ENCODE measurements at places on chromosomes 3 and 15.

DNA sequence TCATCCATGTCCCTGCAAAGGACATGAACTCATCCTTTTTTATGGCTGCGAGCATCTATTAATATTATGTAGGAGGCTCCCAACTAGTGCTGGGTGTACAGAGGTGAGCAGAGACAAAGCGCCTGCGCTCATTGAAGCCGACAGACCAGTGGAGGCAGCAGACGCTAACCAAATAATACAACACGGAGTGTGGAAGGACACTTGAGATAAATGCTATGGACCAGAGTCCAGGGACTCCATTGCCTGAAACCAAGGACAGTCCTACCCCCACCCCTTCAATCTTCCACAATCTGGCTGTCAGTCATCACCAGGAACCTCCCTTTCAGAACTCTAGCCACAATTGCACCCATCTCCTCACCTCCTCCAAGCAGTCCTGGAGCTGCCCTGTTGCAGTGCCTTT lies 41.5 kb downstream of the KLHL6 start:
- no peak for DNase-seq

DNA sequence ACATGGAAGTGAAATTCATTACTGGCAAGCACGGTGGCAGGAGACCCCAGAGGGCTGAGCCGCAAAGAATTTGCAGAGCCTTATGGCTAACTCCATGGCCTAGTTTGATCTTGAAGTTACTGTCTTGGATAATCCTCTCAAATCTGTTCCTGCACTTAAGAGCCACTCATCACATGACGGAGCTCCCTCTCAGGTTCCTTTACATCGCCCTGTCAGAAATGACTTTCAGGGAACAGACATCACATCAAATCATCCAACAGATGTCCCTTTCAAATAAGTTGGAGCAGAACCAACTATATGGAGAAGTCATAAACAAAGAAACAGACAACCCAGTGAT lies 328.8 kb upstream of the THBS1 start:
- DNase-seq: no peak

- DNase-seq: no peak
Observed at GRCh38 chr3:171504376-171504775, 44.2 kb upstream of the TNIK start.

GRCh38 chr3:5464649-5465048 lies 277.1 kb downstream of the EDEM1 start:
- no peak for DNase-seq

DNA sequence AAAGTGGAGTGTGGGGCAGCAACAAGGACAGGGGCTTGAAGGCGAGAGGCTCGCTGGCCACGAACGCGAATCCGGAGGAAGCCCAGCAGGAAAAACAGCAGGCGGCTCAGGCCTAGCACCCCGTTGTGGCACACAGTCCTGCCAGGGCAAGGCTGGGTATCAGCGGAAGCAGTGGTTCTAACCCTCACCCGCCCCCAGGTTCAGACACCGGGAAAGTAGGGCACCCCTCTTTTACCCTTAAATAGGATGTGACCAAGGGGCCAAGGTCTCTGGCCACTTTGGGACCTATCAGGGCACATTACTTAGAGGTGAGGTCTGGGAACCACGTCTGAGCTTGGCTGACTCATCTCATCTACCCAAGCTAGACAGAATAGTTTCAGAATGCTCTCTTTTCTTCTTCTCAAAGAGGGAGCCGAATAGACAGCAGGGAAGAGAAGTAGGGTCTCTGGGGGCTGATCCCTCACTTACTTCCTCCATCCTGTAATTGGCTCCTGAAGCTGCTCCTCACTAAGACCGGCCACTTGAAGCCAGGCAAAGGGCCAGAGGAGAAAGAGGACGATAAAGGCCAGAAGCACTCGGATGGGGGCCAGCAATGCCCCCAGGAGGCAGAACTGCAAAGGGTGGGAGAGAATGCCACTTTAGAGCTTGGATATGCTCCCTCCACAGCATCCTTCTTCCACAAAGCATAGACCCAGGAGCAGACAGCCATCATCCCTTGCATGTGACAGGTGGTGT lies 1.7 kb downstream of the LPCAT4 start:
- DNase-seq: no peak

- DNase-seq: no peak
Observed at GRCh38 chr3:37542772-37543449, 318.8 kb upstream of the CTDSPL start.

DNA sequence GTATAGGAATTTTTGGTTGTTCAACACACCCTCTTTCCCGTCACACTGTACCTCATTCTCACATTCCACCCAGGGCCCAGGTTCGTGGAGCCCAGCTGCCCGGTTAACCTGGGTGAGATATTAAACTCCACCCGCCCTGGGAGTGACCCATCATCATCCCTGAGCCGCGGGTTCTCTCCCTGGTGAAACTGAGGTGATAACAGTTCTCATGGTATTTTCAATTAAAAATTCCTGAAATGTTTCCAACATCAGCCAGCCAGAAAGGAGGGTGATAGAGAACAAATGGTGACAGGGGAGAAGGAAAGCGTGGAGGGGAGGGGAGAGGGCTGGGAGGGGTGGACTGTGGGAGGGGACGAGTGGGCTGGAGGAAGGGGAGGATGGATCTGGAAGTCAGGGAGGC lies 148.8 kb downstream of the ALDH1A2 start:
- DNase-seq: no peak

- no peak for DNase-seq
Observed at GRCh38 chr3:160748787-160749186, 7.2 kb upstream of the PPM1L start.

- no peak for DNase-seq
Observed at GRCh38 chr3:44678480-44679116, 30.1 kb downstream of the ZNF35 start.

DNA sequence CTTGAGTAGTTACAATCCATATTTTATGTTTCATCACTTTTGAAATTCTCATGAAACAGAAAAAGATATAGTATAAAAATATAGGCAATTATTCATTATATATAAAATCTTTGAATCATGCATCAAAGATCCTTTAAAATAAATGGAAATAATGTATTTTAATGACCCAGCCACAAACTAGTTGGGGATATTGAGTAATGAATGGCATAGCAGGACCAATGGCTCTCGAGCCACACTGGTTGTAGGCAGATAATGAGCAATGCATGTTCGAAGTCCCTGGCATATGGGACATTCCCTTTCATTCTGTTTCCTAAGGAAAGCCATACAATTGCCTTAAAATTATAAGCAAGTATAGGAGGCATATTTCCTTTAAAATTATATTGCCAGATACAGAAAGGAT lies 107.4 kb upstream of the IL12A start:
- DNase-seq: no peak

DNA sequence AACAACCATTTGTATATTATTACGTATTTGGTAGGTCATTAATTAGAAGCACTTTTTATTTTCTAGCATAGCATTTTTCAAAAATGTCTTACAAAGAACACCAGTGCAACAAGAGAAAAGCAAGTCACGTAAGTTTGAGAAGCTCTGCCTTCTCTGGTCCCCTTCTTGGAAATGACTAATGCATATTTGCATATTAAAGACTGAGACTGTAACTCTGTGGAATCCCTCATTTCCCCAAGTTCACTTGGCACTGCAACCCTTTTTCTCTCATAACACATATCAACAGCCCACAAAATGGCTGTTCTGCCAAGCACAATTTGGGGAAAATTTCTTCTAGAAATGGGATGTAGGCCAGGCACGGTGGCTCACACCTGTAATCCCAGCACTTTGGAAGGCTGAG lies 176.3 kb downstream of the ERC2 start:
- DNase-seq: no peak

DNA sequence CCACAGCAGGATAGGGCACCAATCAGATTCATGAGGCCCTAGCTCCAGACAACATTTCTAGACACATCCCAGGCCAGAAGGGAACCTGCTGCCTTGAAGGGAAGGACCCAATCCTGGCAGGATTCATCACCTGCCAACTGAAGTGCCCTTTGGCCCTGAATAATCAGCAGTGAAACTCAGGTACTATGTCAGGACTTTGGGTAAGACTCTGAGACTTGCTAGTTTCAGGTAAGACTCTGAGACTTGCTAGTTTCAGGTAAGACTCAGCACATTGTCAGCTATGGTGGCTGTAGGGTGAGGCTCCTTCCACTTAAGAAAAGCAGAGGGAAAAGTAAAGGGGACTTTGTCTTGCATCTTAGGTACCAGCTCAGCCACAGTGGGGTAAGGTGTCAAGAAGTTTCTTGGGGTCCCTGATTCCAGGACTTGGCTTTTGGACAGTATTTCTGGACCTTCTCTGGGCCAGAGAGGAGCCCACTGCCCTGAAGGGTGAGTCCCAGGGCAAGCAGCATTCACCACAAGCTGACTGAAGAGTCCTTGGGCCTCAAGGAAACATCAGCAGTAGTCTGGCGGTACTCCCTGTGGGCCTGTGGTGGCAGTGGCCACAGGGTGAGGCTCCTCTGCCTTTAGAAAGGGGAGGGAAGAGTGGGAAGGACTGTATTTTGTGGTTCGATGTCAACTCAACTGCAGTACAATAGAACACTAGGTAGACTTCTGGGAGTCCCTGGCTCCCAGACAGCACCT lies 13.7 kb upstream of the COL8A1 start:
- no peak for DNase-seq

GRCh38 chr3:58107597-58107996 lies 99.4 kb downstream of the FLNB start:
- peak; percentile 44 for DNase-seq

DNA sequence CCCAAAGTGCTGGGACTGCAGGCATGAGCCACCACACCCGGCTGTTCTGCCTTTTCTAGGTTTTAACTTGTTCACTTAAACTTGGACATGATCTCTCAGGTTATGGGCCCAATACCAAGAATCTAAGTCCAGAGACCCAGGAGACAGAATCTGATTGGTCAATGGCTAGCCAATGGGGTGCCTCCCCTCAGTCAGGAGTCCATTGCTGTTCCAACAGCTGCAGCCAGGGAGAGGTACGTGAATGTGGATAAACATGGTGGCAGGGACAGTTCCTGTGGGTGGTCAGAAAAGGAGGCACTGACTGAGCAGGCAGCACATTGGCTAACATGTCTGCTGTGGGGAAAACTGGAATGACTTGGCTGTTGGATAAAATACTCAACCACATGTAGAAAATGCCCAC lies 140.3 kb downstream of the RPLP1 start:
- DNase-seq: peak; percentile 4

DNA sequence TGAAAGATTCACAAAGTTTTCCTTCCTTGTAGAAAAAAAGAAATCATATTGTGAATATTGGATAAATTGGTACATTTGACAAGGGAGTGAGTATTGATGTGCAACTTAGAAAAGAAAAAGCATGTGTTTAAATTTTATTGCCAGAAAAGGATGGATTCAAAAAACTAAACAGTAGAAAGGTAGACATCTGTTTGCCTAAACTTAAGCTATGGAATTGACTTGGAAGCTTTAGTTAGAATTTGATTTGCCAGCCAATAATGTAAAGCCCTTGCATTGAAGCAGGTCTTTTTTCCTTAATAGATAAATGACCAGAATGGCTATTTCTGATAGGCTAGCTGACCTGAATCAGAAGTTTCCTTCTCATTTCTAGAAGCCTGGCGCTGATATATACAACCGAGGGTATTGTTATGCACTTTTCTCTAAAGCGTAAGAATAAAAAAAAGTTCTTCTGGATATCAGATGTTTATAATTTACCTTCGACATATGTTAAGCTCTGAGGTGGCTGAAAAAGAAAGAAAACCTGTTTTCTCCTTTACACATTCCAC lies 4.2 kb downstream of the RARB start:
- DNase-seq: no peak

- DNase-seq: peak; percentile 27
Observed at GRCh38 chr3:71265365-71265915, 318.1 kb downstream of the FOXP1 start.

GRCh38 chr3:60146121-60146520 lies 1096.3 kb upstream of the CFAP20DC start:
- no peak for DNase-seq

GRCh38 chr3:150238995-150239619 lies 169.0 kb upstream of the TSC22D2 start:
- DNase-seq: no peak

GRCh38 chr3:187027531-187028278 lies 97.4 kb downstream of the ST6GAL1 start:
- DNase-seq: no peak

- no peak for DNase-seq
Observed at GRCh38 chr3:128296469-128297251, 143.4 kb downstream of the EEFSEC start.

- DNase-seq: peak; percentile 4
Observed at GRCh38 chr15:58473724-58474123, 41.9 kb downstream of the LIPC start.

GRCh38 chr3:5198986-5199731 lies 11.7 kb downstream of the EDEM1 start:
- no peak for DNase-seq

GRCh38 chr3:100100425-100100824 lies 13.9 kb downstream of the FILIP1L start:
- DNase-seq: no peak

DNA sequence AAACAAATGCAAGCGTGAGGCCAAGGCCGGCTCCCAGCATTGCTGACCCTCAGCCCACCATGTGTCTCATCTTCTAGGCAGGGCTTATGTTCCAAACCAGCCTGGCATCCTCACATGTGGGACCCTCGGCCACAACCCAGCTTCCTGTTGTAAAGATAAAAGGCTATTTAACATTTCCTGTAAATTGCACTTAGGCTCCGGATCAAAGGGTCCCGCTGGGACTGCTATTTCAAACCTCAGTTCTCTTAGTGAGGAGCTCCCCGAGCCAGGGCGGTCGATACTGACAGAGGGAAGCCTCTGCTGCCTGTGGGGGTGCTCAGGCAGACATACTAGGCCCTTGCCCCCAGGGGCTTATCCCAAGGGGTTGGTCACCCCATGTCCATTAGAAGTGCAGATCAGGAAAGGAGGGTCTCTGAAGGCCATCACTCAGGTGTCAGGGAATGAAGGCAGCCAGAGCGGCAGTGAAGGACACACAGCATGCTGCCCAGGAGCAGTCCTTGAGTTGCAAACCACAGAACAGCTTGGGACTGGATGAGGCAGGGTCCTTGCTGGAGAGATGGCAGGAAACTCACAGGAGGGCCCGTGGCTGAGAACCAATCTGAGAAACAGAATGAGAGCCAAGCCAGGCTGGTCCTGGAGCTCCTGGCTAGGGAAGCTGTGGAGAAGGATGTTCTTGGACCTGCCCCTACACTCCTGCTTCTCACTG lies 239.9 kb downstream of the TLE3 start:
- no peak for DNase-seq

GRCh38 chr3:69012100-69012799 lies 1.2 kb downstream of the EOGT start:
- DNase-seq: no peak

- no peak for DNase-seq
Observed at GRCh38 chr15:60353245-60353920, 44.4 kb downstream of the ANXA2 start.

All from erythroblast (primary cell).